ENCODE measurements at places on chromosomes 3 and 15.

- no peak for DNase-seq
Measured at GRCh38 chr15:34851751-34852150, 56.4 kb upstream of the ACTC1 start.

GRCh38 chr15:49927189-49927861, 191.7 kb downstream of the ATP8B4 start:
- DNase-seq = no peak

DNA sequence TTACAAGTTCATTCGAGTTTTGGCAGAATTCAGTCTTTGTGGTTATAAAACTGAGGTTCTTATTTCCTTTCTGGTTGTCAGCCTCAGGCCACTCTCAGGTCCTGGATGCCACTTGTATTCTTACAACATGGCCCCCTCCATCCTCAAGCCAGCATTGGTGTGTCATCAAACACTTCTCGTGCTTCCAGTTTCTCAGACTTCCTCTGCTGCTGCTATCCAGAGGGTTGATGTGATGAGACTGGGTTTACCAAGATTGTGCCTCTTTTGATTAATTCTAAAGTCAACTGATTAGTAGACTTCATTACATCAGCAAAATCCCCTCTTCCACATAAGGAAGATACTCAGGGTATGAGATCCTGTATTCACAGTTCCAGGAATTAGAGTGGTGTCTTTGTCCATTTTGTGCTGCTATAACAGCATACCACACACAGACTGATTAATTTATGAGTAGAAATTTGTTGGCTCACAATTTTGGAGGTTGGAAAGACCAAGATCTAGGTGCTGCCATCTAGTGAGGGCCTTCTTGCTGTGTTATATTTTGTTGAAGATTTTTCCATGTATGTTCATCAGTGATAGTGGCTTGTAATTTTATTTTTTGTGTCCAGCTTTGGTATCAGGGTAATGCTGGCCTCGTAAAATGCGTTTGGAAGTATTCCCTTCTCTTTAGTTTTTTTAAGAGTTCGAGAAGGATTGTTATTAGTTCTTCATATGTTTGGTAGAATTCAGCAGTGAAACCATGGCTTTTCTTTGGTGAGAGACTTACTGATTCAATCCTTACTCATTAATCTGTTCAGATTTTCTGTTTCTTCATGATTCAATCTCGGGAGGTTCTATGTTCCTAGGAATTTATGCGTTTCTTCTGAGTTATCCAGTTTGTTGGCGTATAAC, 11.1 kb downstream of the LRCH3 start:
- peak; percentile 36 for DNase-seq

GRCh38 chr3:153210146-153210545, 48.1 kb downstream of the RAP2B start:
- peak; percentile 61 for DNase-seq

- no peak for DNase-seq
Measured at GRCh38 chr3:59432665-59433064, 382.8 kb upstream of the CFAP20DC start.

DNA sequence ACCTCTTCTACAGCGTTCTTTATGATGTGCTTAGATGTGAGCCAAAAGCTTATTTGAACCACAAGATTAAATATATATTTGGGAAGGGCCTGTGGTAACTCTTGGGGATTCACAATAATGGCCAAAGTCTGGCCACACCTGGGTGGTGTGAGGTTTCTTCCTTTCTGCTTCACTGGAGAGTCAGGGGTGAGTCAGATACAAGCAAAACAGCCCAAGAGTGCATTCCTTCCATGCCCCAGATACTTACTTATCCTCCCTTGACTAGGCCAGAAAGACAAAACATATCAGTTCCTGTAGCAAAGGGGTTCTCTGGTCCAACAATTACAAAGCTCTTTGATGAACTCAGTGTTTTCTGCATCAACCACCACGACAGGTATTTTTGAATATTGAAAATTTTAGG, 941 bp downstream of the ZBED2 start:
- no peak for DNase-seq

DNA sequence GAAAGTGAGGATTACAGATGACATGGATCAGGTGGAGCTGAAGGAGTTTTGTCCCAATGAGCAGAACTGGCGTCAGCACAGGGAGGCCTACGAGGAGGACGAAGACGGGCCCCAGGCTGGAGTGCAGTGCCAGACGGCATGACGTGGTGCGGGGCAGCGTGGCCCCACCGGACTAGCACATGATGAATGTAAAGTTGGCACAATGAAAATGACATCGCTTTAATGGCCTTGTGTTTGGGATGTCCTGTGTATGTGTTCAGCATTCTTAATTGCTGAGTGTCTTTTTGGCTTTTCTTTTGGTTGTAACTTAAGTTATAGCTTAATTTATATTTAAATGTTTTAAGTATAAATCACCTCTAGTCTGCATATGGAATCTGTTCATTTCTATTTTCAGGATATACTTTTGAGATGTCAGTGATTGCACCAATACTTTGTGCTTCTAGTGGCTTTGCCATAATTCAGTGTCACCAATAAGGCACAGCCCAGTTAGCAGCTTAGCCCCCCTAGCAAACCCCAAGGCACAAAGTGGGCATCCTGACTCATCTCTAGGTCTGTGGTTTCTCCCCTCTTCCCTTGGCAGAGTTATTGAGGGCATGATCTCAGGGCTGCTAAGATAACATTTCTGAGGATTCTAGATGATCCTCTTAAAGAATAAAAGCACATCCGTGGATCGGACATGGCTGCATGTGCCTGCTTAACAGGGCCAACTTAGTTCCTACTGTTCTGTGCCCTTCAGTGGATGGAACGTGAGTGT, 16.1 kb downstream of the DNAJA4 start:
- DNase-seq = no peak

DNA sequence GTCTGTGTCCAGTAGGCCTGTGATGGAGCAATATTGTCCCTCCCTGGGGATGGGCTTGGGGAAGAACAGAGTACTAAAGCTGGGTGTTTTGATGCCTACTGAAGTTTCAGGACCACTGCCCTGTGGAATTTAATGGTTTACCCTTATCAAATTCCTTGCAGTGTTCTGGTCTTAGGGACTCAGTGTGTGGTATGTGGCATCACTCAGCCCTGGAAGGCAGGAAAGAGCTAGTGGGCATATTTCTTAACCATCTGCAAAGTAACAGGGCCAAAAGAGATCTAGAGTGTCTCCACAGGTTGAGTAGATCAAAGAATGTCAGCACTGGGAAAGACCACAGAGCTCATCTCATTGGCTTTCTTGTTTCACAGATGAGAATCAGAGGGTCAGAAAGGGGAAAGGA, 11.8 kb upstream of the SCN10A start:
- DNase-seq = no peak

- DNase-seq = no peak
Measured at GRCh38 chr3:183975981-183976662, 41.6 kb downstream of the ABCC5 start.

GRCh38 chr3:69058947-69059224, 6.8 kb upstream of the TMF1 start:
- no peak for DNase-seq

DNA sequence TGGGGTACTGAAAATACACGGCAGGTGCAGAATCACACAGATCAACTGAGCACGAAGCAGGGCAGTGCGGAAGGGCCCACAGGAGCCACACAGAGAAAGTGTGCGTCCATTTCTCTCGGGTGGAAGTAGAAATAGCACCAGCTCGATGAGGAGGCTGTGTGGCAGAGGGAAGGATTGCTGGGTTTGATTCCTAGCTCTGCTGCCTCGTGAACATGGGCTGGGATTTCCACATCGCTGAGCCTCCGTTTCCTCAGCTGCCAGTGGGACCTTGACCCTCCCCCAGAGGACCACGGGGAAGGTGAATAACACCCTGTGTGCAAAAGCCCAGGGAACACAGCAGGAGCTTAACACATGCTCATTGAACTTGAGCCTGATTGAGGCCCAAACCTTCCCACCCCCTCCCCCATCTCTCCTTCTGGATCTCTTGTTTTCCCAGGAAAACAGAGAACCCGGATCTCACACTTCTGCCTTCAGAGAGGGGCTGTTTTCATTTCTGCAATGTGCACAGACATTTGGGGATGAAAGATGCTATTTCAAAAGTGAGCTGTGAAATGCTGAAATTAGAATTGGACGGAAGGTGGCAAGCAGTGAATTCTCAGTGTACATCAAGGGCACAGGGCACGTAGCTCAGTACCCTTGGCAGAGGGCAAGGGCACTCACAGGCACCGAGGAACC, 38.4 kb downstream of the ABTB1 start:
- DNase-seq = no peak

DNA sequence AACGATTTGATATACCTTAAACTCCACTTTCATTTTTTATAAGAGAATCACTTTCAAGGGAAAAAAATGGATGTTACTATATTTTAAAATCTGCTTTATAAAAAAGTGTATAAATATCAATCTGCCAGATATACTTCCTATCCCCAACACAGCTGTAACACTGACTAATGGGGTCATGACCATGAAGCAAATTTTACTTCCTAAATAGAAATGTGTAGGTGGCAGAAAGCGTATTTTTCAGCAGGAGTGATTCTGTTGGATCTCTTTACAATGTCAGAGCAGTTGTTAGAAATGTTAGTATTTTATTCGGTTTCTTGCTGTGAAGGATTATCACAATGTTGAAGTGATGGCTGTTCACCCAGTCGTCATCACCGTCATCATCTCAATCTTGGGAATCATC, 5.5 kb upstream of the C15orf40 start:
- no peak for DNase-seq

- DNase-seq = no peak
Measured at GRCh38 chr15:35723852-35724251, 177.9 kb upstream of the DPH6 start.

DNA sequence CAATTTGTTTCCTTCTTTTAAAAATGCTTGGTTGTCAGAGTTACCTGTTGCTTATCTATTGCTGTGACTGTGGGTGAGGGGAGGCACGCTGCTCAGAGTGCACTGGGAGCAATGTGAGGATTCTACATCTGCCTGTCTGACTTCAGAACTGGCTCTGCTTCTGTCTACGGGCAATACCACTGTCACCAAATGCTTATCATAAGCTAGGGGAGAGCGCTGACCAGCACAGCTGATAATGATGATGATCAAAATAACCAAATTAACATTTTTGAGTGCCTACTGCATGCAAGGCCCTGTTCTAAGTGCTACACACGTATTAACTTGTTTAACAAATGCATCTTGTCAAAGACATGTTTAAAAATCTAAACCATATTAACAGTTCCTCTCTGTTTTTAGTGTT, 79.2 kb upstream of the TPRG1 start:
- DNase-seq = no peak

DNA sequence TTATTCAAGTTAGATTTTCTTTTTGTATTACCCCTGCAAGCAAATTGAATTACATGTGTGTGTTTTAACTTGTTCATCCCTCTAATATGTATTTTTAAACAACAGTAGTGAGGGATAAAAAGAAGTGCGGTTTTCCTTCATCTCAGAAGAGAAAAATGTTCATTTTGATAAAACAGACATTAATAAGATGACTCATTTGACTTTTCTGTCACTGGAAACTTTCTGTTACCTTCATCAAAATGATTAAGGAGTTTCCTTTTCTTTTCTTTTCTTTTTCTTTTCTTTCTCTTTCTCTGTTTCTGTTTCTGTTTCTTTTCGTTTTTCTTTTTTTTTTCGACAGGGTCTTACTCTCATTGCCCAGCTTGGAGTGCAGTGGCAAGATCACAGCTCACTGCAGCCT, 53.0 kb downstream of the ECT2 start:
- no peak for DNase-seq

- DNase-seq = no peak
Measured at GRCh38 chr3:71903936-71904335, 119.0 kb upstream of the PROK2 start.

DNA sequence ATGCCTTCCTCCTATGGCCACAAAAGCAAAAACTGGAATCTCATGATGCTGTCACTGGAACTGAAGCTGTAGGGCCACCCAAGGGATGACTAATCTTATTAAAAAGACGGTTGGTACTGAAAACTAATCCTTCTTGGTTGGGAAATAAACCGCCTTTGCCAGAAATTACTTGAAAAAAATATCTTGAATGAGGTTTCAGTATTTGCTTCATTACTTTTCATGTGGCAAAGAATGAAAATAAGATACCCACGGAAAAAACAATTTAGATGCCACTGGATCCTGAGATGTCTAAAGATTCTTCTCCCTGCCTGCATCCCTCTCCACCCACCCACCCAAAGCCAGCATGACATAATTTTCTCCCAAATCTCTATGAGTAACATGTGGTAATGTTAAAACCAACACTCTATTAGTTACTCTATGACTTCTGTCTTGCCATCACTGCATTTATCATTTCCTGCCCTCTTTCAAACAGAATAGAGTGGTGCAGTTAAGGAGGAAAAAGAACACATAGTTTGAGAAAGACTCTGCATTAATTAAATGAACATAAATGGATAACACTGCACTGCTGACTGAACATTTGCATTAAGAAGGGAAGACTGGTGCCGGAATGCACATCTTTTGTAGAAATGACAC, 111.8 kb upstream of the DPH6 start:
- no peak for DNase-seq

Data from CD4-positive, alpha-beta T cell treated with Interleukin-17A for 4 hours (primary cell).